ENCODE measurements at places on chromosomes 1 and 21.
A peak's percentile ranks its signal among the peaks of the same experiment; 100 is the strongest.

- DNase-seq, result no peak
Measured at GRCh38 chr21:35342440-35342839, 293.3 kb upstream of the RUNX1 start.

GRCh38 chr1:158972841-158973240 is 36.9 kb upstream of the IFI16 start:
- DNase-seq, result no peak

GRCh38 chr21:14383596-14384180 is 742 bp upstream of the HSPA13 start:
- DNase-seq, result peak; percentile 62

DNA sequence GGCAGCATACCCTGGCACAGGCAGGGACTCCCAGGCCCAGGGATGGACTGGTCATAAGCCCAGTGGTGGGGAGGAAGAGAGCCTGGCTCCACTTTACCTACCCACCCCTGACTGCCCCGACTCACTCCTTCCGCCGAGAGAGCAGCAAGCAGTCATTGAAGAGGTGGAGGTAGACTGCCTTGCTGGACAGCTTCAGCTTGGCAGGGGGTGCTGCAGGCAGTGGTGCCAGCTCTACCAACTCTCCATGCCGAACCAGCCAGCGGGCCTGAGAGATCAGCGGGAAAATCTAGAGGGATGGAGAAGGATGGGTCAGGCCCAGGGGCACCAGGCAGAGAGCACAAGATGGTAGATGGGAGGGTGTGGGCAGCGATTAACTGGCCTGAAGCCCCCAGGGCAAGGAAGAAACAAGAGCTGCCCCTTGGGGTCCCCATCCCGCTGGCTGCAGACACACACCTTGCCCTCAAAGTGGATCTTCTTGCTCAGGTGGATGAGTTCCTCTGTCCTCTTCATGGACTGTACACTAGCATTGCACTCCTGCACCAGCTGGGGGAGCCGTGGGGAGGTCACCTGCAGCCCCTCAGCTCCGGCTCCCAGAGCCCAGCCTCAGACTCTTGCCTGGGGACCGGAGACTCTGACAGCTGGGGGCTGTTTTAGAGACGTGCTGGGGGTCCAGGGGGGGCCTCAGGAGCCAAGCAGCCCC is 7.7 kb downstream of the ARHGEF19 start:
- no peak for DNase-seq

DNA sequence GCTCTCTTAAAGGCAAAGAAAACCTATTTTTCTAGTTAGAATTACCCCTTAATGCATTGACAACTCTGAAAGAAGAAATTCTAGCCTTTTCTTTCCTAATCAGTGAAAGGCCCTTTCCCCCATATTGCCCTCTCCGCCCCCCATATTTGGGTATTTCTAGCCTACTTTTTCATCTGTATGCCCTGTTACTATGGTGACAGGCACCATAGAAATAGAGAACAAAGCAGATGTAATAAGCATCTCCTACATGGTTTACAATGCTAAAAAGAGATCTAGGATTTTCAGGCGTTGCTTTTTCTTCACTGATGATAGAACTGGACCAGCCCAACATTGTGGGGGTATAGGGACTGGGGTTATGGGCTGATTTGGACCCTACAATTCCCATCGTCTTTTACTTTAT is 14.5 kb downstream of the LRRC8B start:
- no peak for DNase-seq
